ENCODE measurements at places on chromosomes 2 and 18.

DNA sequence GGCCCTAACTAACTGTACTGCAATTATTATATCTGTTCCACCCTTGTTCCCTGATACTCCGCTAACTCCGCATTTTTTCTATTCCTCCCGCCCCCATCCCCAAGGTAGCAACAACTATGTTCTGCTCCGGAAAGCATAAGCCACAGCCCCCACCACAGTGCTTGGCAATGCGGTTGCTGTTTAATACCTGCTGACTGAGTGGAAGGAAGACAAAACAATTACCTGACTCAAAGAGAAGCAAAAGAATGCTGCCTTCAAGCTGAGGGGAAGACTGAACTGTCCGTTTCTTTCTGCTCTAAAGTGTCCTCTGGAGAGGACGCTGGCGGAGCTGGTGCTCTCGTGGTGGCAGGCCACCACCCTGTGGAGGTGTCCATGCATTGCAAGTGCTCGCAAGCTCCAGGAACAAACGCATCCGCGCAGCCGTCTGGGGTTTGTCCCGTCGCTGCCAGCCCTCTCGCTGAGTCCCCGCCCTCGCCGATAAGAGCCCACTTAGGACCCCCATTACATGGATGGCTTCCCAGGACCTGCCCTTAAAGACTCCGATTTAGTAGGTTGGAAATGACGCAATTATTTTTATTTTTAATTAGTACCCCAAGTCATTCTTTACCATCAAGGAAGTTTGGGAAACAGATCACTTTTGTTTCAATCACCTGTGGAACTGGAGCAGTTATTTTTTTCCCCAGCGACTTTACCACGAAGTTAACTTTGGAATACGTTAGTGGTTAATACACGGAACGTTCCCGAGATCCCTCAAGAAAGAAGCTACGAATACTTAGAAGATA, 1.6 kb upstream of the MYL12A start:
- DNase-seq = peak; percentile 57

DNA sequence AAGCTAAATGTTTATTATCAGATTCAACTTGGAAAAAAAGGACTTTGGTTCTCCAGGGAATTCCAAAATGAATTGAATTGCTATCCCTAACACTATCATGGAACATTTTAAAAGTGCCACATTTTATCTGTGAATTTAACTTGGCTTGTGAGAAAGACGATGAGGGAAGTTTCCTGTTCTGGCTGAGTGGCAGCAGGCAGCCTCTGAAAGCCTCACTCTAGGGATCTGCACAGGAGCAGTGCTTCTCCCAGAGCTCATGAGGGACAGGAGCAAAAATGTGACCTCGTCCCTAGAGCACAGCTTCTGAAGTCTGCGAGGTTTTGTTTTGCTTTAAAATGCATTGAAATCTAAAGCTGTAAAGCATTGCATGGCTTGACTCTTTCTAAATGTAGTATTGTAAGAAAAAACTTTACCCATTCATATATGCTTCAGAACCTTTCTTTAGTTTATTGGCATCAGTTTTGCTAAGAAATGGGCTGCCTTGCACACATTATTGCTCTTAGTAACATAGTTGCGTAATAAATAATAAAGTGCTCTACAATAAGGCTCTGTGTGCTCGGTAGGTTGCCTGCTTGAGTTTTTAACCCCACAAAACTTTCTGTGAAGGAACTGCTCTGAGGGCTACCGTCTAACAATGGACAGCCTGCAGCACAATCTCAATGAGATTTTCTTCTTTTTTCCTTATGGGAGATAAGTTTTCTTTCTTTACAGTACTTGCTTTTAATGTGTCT, 136.2 kb upstream of the CDCA7 start:
- peak; percentile 7 for DNase-seq

GRCh38 chr2:217142649-217143266, 282.9 kb upstream of the TNP1 start:
- DNase-seq = no peak

DNA sequence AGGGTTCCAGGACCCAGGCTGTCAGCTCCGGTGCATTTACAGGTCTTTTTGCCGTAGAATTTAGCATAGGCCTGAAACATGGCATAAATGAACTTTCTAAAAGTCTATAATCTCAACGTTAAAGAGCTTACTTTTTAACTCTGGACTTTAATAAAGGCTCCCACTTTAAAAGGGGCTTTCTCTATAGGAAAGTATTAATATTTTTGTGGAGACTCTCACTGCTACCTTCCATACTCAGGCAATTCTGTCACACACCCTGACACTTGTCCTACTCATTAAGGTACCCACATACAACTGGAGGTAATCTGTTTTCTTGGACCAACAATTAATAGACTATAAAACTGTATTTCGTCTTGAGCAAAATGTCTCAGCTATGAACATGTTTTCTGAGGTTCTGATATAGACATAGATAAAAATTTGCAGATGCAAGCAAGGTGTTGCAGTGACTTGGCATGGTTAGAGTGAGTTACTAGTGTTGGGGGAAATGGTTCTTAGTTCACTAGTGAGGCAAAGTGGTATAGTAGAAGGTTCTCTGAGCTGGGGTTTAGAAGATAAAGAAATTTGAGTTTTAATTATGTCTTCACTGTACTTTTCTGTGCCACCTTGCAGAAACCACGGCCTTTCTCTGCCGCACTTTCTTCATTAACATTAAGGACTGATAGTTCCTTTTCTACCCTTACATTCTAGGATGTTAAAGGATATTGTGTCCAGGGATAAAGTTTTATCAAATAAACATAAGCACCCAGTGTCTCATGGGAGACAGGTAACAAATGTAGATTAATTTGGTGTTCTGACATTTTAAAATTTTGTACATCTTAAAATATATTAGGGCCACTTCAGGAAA, 10.8 kb upstream of the NR4A2 start:
- no peak for DNase-seq
